ENCODE measurements at places on chromosomes 12 and 14. TPM values are rescaled to one million over a fixed set of nuclear protein-coding genes. Genes with fewer than 3 reads are reported as not detected.

Gene SVOP
- total RNA-seq, result not detected

GRCh38 chr12:53122961-53123468, 19.7 kb downstream of the SOAT2 start:
- DNase-seq, result peak; percentile 50

Gene BBOF1
- 5.3 TPM for total RNA-seq

DNA sequence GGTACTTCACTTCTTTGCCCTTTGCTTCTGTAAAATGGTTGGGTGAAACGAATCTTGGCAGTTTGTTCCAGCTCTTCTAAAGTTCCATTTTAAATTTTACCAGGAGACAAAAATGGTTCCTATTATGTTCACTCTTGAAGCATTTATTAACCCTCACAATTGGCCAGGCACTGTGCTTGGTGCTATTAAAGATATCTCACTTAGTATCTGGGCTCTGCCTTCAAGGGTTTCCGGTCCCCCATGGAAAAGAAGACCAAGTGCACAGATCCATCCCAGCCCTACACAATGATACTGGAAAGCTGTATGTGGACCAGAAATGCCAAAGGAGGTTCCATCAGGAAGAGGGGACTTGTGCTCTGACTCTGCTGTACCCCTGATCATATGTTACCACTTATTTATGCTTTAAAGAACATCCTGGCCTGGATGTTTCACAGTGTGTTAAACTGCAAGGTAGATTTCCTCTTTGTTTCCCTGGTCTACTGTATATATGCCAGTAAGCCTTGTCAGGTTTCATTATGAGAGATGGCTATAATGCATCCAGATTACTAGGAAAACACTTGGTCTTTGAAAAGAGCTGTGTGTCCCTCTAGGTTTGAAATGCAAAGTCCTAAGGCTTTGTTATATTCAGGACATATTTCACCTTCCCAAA, 154.8 kb downstream of the PRKCH start:
- DNase-seq, result no peak

Gene CLEC6A
- total RNA-seq, result not detected

DNA sequence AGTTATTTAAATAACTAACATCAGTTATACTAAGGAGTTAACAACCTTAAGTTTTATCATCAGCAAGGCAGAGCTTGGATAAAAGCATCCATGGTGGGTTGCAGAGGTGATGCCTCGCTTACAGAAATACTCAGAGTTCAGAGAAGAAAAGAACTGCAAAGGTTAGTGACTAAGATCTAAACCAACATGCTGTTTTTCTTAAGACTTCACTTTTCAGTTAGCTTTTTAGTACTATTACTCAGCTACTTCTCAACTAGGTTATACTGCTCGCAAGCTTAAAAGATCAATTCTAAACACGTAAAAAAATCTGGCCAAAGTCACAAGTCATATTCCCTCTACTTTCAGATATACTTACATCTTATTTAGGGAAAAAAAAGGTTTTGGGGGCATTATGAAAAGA, 2.8 kb downstream of the PPP1CC start:
- DNase-seq, result no peak

DNA sequence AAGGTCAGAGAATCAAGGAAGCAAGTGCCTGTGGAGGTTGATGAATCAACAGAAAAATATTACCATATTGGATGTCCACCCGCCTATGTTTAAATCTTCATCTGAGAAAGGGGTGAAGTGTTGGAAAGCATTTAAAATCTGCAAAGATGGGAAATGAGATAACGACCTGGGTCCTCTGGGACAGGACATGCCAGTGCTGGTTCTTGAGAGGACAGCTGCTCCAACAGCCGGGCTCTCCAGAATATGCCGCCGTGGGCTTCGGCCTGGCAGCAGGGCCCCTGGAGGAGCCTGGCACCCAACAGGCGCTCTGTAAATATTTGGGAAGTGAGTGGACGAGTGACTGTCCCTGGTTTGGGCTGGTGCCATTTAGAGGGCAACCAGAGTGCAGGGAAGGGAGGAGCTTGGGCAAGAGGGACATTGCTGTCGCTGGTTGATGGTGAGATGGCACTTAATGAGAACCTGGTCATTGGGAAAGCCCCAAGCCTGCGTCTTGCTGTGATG, 129.9 kb downstream of the KCNA5 start:
- DNase-seq, result peak; percentile 83

DNA sequence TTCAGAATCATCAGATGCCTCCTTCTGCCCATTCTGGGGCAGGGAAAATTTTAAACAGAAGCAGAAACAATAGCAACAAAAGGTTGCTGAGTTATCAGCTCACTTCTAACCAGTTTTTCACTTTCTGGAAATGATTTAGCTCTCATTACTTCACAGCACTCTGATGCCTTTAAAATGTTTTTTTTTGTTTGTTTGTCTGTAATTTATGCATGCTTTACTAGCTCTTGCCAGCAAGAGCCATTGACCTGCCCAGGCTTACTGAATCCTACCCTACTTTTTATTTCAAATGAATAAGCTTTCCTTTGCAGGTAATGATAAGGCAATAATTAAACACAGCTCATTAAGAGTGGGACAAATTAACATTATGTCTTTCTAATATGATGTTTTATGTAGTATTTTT, 466.1 kb upstream of the NOVA1 start:
- no peak for DNase-seq

- peak; percentile 37 for DNase-seq
Observed at GRCh38 chr12:53805067-53805466, 53.3 kb upstream of the CISTR start.

- DNase-seq, result no peak
Observed at GRCh38 chr12:110860833-110861296, 14.1 kb downstream of the CCDC63 start.

Gene CD4
- total RNA-seq, result not detected

GRCh38 chr12:26469421-26470180, 274.2 kb downstream of the SSPN start:
- DNase-seq, result no peak

DNA sequence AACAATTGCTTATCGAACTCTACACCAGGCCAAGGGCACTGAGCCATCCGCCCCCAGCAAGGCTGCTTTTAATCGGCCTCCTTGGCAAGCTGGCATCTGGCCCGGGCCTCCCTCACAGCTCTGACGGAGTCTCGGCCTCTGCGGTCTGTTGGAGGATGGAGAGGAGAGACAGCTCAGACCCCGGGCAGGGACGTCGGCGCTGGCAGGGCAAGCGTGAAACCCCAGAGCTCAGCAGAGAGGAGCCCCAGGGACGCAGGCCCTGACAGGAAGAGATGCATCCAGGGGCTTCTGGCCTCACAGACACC, 17.5 kb downstream of the CAMKK2 start:
- no peak for DNase-seq

DNA sequence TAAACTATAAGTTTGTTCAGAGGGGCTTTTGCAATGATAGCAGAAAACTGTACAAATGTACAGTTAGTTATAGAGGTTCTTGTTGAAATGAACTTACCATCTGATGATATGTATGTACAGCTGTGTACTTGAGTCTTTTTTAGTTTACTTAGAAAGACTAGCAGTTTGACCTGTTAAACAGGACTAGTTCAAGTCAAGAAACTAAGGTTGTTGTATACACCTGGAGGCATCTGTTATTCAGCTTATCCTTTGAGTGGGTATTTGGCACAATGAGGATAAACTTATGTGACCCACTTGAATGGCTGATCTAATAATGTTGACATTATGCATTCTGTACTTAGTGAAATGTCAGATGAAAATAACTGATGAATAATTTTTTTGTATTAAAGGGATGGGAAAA, 13.4 kb downstream of the MTERF2 start:
- no peak for DNase-seq

Gene CEBPE
- not detected for total RNA-seq

- DNase-seq, result no peak
Observed at GRCh38 chr12:17079251-17079909, 473.4 kb upstream of the LMO3 start.

Gene NPFF
- not detected for total RNA-seq

GRCh38 chr12:69639400-69640016, 28.8 kb upstream of the LRRC10 start:
- DNase-seq, result peak; percentile 79

Gene KCNMB4
- 1.4 TPM for total RNA-seq

Gene SYT1
- 0.45 TPM for total RNA-seq

- no peak for DNase-seq
Observed at GRCh38 chr12:44385964-44386363, 490.2 kb downstream of the NELL2 start.

Gene C1R
- 2.9 TPM for total RNA-seq

GRCh38 chr14:106058342-106058741, 532.0 kb downstream of the TMEM121 start:
- DNase-seq, result no peak

- no peak for DNase-seq
Observed at GRCh38 chr14:29944091-29944490, 16.4 kb upstream of the PRKD1 start.

Gene SAMD4A
- 17.8 TPM for total RNA-seq

DNA sequence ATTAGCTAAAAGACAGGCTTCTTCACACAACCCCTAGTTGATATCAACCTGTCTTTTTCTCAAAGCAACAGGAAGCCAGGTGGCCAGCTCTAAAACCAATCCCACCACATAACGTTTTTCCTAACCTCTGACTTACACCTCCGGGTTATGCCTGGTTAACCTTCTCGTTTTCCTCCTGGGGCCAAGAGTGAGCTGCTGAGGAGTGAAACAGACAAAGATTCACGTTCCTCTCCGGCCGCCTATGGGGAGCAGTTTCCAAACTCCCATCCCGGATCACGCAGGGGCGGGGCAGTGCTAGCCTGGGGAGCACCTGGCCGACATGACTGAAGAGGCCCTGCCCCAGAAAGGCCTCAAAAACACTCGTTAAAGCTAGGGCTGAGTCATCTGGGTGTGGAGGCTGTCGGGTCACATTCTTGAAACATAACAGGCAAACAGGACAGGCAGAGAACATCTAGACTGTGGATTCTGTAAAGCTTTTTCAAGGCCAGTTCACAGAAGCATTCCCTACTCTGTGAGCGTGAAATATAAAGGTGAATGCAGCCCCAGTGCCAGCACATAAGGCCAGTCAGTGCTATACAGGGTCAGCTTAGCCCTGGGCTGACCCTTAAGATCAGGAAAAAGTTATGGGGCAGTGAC, 25.9 kb upstream of the LGALS3 start:
- peak; percentile 95 for DNase-seq

Gene LTBP2
- 7.6 TPM for total RNA-seq

Gene NRDE2
- total RNA-seq, result 7.5 TPM

Gene CHFR
- 16.4 TPM for total RNA-seq

Gene PTPRR
- total RNA-seq, result 3.5 TPM

Gene RERG
- 0.40 TPM for total RNA-seq

GRCh38 chr12:103688376-103689063, 101.4 kb downstream of the STAB2 start:
- DNase-seq, result no peak

Gene MYF5
- total RNA-seq, result not detected

GRCh38 chr12:5694759-5695409, 250.2 kb downstream of the ANO2 start:
- DNase-seq, result no peak

Gene FOXG1
- 1.8 TPM for total RNA-seq

- peak; percentile 82 for DNase-seq
Observed at GRCh38 chr14:68663385-68664076, 129.3 kb downstream of the ZFP36L1 start.

- DNase-seq, result no peak
Observed at GRCh38 chr12:18751866-18752265, 13.9 kb downstream of the CAPZA3 start.

DNA sequence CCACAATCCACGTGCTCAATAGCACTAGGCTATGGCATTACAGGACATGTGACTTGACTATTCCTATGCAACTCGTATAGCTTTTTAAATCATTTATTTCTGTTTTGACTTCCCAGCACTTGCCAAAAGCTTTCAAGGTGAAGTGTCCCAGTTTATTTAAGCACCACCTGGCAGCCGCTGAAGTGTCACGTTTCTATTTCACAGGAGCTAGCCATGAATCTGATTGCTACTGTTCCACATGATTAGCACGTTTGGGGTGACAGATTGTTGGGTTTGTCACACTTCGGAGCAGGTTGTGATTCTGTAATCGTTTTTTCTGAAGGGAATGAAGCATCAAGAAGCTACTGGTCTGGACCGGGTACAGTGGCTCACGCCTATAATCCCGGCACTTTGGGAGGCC, 39.9 kb upstream of the BICDL1 start:
- no peak for DNase-seq
